ENCODE measurements at places on chromosomes 12 and 14. TPM values are rescaled to one million over a fixed set of nuclear protein-coding genes. Genes with fewer than 3 reads are reported as not detected.

GLIPR1L1 gene
- total RNA-seq = not detected

SYNDIG1L gene
- 0.03 TPM for total RNA-seq

KLHL33 gene
- total RNA-seq = 0.03 TPM

BBS10 gene
- 6.4 TPM for total RNA-seq

CACNA1C gene
- 0.03 TPM for total RNA-seq

PEX5 gene
- total RNA-seq = 27.3 TPM

RDH5 gene
- 2.3 TPM for total RNA-seq

PDE3A gene
- total RNA-seq = 2.9 TPM

ZNF664 gene
- 52.4 TPM for total RNA-seq

TRPV4 gene
- 0.09 TPM for total RNA-seq

AICDA gene
- total RNA-seq = 0.17 TPM

RNASE8 gene
- not detected for total RNA-seq

NPFF gene
- 0.19 TPM for total RNA-seq

PPM1H gene
- 6.2 TPM for total RNA-seq

KCNK13 gene
- 0.14 TPM for total RNA-seq

REM2 gene
- total RNA-seq = 0.34 TPM

NKX2-1 gene
- total RNA-seq = 0.07 TPM

SLC6A12 gene
- total RNA-seq = 0.82 TPM

AHNAK2 gene
- total RNA-seq = 188 TPM

SSPN gene
- 0.37 TPM for total RNA-seq

NGB gene
- not detected for total RNA-seq

KRT2 gene
- total RNA-seq = 0.03 TPM
